M059J (cell line): ENCODE measurements at places on chromosomes 13 and 19. TPM values are rescaled to one million over a fixed set of nuclear protein-coding genes. Genes with fewer than 3 reads are reported as not detected.

VMAC gene
- 1.6 and 4.4 TPM in 2 replicates for total RNA-seq

DNA sequence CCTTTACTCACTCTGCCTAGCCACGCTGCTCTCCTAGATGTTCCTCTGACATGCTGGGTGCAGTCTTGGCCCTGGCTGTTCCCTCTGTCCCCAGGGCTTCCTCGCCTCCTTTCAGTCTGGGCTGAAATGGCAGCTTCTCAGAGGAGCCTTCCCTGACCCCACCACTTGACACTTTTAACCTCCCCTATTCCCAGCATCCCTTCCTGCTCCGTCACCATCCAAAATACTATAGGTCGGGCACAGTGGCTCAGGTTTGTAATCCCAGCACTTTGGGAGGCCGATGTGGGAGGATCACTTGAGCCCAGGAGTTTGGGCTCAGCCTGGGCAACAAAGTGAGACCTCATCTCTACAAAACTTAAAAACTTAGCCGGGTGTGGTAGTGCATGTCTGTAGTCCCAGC lies 2.6 kb downstream of the FAM187B start:
- DNase-seq, result no peak

- no peak for DNase-seq
These were observed 27.6 kb downstream of the ANKRD27 start for GRCh38 chr19:32647361-32647760.

- no peak for DNase-seq
These were observed 397.6 kb downstream of the LIG4 start for GRCh38 chr13:107817647-107818287.

DNA sequence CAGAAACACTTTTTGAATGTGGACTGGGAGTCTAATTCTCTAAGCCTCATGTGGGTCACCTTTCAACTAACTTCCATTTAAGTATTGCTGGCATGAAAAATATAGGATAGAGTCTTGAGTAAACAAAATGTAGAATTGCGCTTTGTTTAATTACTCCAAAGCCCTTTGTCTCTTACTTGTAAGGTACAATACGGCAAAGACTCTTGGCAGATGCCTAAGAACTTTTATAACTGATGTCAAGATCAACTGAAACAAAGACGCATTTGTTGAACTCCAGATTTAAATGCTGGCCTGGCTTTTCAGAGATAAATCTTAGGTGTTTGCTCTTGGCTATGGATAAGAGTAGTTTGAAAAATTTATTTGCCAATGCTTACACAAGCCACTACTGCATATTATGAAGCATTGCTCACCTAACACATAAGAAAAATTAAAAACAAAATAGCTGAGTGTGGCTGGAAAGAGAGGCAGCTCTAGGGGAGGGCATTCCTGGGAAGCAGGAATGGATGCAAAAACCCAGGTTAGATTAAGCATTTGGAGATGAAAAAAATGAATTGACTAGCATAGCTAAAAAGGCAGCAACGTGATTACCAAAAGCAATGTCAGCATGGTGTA lies 107.3 kb upstream of the STARD13 start:
- DNase-seq, result no peak
